ENCODE measurements at places on chromosomes 2 and 18. TPM values are rescaled to one million over a fixed set of nuclear protein-coding genes. Genes with fewer than 3 reads are reported as not detected.

The SERPINB4 gene
- not detected for total RNA-seq

The CRACDL gene
- total RNA-seq: 5.3 TPM

The ABCG5 gene
- not detected for total RNA-seq

The IL1R2 gene
- 16.1 TPM for total RNA-seq

The SP100 gene
- total RNA-seq: 80.1 TPM

The NTSR2 gene
- not detected for total RNA-seq

The MREG gene
- total RNA-seq: 0.35 TPM

The RIT2 gene
- not detected for total RNA-seq

The NLRC4 gene
- total RNA-seq: 0.15 TPM

The SERPINB11 gene
- not detected for total RNA-seq

The UGT1A5 gene
- not detected for total RNA-seq

The RNU2-63P gene
- not detected for total RNA-seq

The SF3B1 gene
- 103 TPM for total RNA-seq

The STARD7 gene
- total RNA-seq: 128 TPM

The COBLL1 gene
- 14.9 TPM for total RNA-seq

The CCDC68 gene
- total RNA-seq: 8.0 TPM

The MPP4 gene
- not detected for total RNA-seq

The ADD2 gene
- total RNA-seq: 1.4 TPM

The CRYGD gene
- not detected for total RNA-seq

The GPAT2 gene
- total RNA-seq: 3.9 TPM

The MYO3B gene
- total RNA-seq: not detected

The ZC3H8 gene
- total RNA-seq: 5.2 TPM

The LHCGR gene
- not detected for total RNA-seq

The GAL3ST2 gene
- 0.56 TPM for total RNA-seq

The SEPTIN10 gene
- total RNA-seq: 61.7 TPM

The TTC21B gene
- 9.9 TPM for total RNA-seq

The SGPP2 gene
- total RNA-seq: 13.0 TPM

The TCF23 gene
- total RNA-seq: not detected

The MAP2 gene
- total RNA-seq: 6.5 TPM

The PID1 gene
- total RNA-seq: 24.0 TPM

The NRBP1 gene
- 50.4 TPM for total RNA-seq

The ACMSD gene
- total RNA-seq: not detected

The CFC1 gene
- not detected for total RNA-seq

The SLC23A3 gene
- total RNA-seq: 0.33 TPM

The DNER gene
- 17.6 TPM for total RNA-seq

The ALPI gene
- not detected for total RNA-seq

All from right atrium auricular region (tissue), 2 donors.